ENCODE measurements at places on chromosomes 16 and 17.
A peak's percentile ranks its signal among the peaks of the same experiment; 100 is the strongest.

- no peak for DNase-seq
- no peaks in the 10 kb centered on the region for H3K4me1 ChIP-seq
Measured at GRCh38 chr17:19369107-19369778, 6.7 kb upstream of the B9D1 start.

GRCh38 chr16:88359008-88359407 lies 23.8 kb upstream of the ZNF469 start:
- no peaks in the 10 kb centered on the region for H3K36me3 ChIP-seq
- DNase-seq: no peak
- no peaks in the 10 kb centered on the region for H3K27me3 ChIP-seq
- no peak overlapping the region for H3K27ac ChIP-seq
- no peaks in the 10 kb centered on the region for H3K4me1 ChIP-seq

DNA sequence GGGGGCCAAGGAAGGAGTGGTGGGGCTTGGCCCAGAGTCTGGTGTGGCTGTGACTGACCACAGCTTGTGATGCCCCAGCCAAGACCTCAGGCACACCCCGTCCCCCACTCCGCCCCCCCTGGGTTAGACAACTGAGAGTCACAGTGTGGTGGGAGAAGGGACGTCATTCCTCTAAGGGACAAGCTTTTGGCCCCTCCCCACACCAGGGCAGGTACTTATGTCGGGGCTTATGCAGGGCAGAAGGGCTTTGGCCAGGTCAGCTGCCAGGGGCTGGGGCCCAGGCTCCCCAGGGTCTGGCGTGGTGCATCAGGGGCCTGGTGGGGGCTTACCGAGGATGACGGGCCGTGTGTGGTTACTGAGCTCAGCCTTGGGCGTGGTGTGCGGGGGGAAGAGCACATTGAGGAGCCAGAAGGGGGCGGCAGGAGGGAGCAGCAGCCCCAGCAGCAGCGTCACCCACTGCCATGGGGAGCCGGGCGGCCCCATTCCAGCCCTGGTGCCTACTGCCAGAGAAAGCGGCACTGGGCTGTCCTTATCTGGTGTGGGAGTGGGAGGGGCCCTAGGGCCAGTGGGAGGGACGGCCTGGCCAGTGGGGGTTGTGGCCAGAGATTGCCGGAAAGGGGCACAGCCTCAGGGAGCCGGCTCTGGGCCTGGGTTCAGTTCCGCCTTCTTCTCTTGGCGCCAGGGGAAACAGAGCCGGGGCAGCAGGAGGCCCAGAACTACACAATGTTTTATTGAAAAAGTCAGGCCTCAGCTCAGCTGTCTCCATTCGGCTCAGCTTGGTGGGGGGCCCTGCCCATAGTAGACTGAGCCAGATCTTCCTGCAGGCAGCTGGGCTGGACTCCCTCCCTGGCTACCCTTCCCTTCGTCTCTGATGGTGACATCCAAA lies at the start of gene LCAT:
Gene LCAT, minus strand, starts transcription at position 502 of the 886 bp plus-strand sequence. Its CDS starts 19 bp downstream, at position 483.
- H3K27me3 ChIP-seq: no peaks in the 10 kb centered on the region
- peak; percentile 39 for DNase-seq
- peak within 1 kb of the TSS; percentile 24 for H3K27ac ChIP-seq
- no peak within 1 kb of the TSS for H3K4me3 ChIP-seq

DNA sequence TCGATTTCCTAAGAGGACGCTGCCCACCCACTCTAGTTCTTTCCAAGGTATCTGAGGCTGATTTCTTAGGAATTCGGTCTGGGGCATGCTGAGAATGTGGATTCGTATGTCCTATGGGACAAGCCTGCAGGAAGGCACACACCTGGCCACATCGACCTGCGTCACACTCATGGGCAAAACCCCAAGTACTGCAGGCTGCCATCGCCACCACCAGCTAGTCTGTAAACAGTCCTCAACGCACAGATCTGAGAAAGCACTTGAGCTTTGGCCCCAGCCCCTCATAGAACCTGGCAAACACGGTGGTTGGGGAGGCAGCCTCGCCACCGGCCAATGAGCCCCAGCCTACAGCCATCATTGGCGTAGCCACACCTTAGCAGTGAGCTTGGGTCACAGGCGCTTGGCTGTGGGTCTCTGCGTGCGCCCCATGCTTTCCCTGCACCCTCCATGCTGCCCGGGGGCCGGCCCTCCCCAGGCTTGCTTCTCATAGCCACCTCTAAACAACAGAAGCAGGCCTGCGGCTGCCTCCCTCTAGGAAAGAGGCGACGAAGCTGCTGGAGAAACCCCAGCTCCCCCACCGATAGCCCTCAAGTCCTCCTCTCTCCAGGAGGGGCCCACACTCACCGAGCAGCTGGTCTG lies 75.1 kb downstream of the ZNF778 start:
- peaks cover 23% of the 10 kb centered on the region for H3K36me3 ChIP-seq
- DNase-seq: no peak
- no peak overlapping the region for H3K4me3 ChIP-seq

DNA sequence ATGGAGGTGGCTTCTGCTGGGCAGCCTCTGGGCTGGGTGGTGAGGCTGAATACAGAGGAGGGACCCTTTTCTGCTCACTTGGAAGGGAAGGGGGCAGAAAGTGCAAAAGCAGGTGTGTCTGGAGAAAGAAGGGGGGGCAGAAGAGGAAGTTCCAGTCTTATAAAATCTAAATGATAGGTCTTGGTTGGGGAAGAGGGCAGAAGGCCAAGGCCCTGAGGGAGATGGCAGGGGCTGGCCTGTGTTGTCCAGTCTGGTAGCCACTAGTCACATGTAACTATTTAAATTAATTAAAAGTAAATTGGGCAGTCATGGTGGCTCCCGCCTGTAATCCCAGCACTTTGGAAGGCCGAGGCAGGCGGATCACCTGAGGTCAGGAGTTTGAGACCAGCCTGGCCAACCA lies 2.5 kb upstream of the CAMKK1 start:
- H3K27me3 ChIP-seq: no peaks in the 10 kb centered on the region
- DNase-seq: no peak
- peaks cover 3% of the 10 kb centered on the region for H3K4me1 ChIP-seq
- no peaks in the 10 kb centered on the region for H3K36me3 ChIP-seq
- H3K27ac ChIP-seq: peak overlapping the region; percentile 90

- no peaks in the 10 kb centered on the region for H3K36me3 ChIP-seq
- H3K4me3 ChIP-seq: no peak overlapping the region
- H3K27ac ChIP-seq: no peak overlapping the region
- H3K4me1 ChIP-seq: peaks cover 4% of the 10 kb centered on the region
- DNase-seq: peak; percentile 81
- H3K27me3 ChIP-seq: no peaks in the 10 kb centered on the region
Measured at GRCh38 chr17:48439875-48440505, 10.0 kb upstream of the SKAP1 start.

DNA sequence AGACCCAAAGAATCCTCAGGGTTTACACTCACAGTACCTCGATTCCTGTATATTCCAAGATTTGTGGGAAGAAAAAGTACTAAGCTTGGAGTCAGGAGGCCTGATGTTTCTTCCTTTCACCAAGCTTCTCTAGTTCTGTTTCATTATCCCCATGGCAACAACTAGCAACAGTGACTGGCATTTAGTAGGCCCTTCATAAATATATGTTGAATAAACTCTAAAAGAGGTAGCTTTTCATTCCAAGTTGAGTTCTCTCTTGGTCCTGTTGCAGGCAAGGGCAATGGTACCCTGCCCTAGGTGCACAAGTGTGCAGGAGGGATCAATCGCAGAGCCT lies 527 bp upstream of the UBE2Z start:
- H3K36me3 ChIP-seq: peaks cover 7% of the 10 kb centered on the region
- H3K27me3 ChIP-seq: no peaks in the 10 kb centered on the region
- peak overlapping the region; percentile 67 for H3K4me3 ChIP-seq
- DNase-seq: peak; percentile 79

- H3K4me1 ChIP-seq: no peaks in the 10 kb centered on the region
- DNase-seq: no peak
- no peak overlapping the region for H3K4me3 ChIP-seq
- H3K27me3 ChIP-seq: peaks cover 56% of the 10 kb centered on the region
- no peak overlapping the region for H3K27ac ChIP-seq
Measured at GRCh38 chr17:34156401-34156740, 98.7 kb upstream of the CCL2 start.

- no peak overlapping the region for H3K27ac ChIP-seq
- no peak for DNase-seq
- no peak overlapping the region for H3K4me3 ChIP-seq
- H3K36me3 ChIP-seq: no peaks in the 10 kb centered on the region
- no peaks in the 10 kb centered on the region for H3K4me1 ChIP-seq
- no peaks in the 10 kb centered on the region for H3K27me3 ChIP-seq
Measured at GRCh38 chr17:44832805-44833204, 2.7 kb upstream of the GJC1 start.

- H3K4me1 ChIP-seq: peaks cover 5% of the 10 kb centered on the region
- no peak overlapping the region for H3K27ac ChIP-seq
- H3K27me3 ChIP-seq: no peaks in the 10 kb centered on the region
- peaks cover 2% of the 10 kb centered on the region for H3K36me3 ChIP-seq
- H3K4me3 ChIP-seq: no peak overlapping the region
Measured at GRCh38 chr17:80899402-80900268, 92.0 kb upstream of the CHMP6 start.

DNA sequence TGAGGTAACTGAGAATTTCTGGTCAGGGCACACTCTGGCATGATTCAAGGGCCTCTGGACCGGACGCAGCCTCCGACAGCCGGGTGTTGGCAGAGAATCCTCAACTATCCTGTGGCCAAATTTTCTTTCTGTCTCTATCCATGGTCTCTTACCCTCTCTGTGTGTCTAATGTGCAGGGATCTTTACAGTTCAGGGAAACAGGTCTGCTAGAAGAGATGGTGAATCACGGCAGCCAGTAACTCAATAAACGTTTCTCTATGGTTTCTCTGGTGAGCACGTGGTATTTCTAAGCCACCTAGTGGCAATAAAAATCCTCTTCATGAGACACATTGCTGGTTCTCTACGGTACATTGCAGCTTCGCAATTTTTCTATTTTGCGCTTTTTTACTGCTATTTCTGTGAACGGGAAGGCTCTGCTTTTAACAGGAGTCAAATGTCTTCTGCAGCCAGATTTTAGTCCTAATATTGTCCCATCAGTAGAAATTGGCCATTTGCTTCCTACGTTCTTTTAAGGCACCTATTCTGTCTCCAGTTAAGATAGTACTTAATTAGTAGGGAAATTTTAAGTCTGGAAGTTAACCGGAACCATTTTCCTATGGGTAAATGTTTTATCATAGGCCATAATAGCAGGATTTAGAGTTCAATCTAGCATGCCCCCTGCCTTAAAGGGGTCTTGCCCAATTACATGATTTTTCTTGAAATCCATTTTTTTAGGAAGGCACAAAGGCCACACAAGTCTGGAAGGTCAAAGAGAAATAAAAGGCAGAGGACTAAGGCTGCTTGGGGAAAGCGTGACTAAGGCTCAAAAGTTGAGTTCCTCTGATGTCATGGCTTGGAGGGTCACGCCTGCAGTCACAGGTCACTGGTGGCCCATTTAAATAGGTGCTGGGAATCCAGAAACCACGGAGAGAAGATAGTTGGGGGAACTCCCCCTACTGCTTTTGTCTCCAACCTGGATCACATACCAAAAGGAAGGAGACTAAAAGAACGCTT lies 31.5 kb downstream of the QPRT start:
- H3K27ac ChIP-seq: no peak overlapping the region
- no peaks in the 10 kb centered on the region for H3K36me3 ChIP-seq
- no peak overlapping the region for H3K4me3 ChIP-seq
- peak; percentile 71 for DNase-seq

DNA sequence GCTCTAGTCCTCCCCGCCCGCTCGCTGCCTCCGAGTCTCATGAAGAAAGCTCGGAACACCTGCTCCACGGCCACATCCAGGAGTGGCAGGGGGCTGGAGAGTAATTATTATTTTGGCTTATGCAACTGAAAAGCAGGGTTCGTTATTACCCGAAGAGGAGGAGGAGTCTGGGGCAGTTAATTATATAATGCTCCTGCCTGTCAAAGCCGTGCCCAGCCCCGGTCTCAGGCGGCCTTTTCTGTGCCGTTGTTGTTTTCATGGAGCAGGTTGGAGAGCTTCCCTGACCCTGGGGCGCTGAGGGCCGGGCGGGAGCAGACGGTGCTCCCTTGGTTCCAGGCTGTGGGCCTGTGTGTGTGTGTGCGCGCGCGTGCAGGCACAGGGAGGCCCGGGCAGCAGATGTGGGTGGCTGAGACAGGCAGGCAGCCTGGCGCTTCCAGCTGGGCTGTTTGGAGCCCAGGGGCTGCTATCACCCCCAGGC lies 2.4 kb downstream of the JPH3 start:
- H3K4me1 ChIP-seq: no peaks in the 10 kb centered on the region
- H3K27ac ChIP-seq: no peak overlapping the region
- DNase-seq: no peak

DNA sequence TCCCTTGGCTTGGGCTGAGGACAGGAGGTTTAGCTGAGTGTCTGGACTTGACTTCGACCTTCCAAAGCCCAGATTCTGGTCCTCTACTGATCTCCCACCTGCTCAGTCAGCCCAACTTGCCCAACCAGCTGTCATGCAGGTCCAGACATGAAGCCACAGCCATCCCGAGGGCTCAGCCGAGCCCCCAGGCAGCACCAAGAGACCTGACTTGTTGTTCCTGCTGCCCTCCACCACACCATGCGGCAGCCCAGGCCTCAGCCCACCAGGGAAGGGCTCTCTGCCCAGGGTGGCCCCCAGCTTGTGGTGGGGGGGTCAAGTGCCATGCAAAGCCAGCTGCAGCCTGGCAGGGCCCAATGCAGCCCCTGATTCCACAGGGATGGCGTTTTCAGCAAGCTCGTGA lies 17.2 kb upstream of the CACNG4 start:
- no peak overlapping the region for H3K27ac ChIP-seq
- no peak overlapping the region for H3K4me3 ChIP-seq
- H3K4me1 ChIP-seq: no peaks in the 10 kb centered on the region

DNA sequence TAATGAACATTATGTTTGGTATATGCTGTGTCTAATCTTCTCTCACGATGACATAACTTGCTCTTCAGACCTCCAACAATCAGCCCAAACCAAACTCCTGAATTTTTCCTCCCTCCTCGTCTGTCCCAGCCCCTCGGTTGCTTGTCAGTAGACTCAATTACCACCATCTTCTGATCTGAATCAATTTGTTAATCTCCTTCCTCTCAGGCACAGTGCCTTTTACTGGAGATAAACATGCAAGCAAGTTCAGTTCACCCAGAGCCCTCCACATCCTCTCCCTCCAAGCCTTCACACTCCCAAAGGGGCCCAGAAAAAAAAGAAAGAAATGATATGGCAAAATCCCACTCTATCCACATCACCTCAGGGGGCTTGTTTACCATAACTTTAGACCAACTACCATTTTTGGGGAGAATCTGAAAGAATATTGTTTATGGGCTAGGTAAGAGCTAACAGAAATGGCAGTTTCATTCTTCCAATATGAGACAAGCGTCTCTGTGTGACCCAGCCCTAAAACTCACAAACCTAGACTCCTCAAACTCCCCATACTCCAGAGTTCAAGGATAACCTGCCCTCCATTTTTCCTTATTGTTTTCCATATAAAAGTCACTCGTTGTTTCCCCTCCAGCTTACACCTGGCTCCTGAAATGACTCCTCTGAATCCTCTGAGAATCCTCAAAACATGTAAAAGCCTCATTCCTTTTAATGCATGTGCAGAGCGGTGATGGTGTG lies 1.5 kb downstream of the TEX2 start:
- H3K27ac ChIP-seq: peak overlapping the region; percentile 96
- no peaks in the 10 kb centered on the region for H3K36me3 ChIP-seq
- peak overlapping the region; percentile 95 for H3K4me3 ChIP-seq
- peaks cover 15% of the 10 kb centered on the region for H3K4me1 ChIP-seq
- DNase-seq: no peak
